Activated naive CD8-positive, alpha-beta T cell treated with anti-CD3 and anti-CD28 coated beads, Interleukin-2, amount 50 U/mL, for 24 hours (primary cell): ENCODE measurements at places on chromosomes 3 and 15.

- DNase-seq, result no peak
Observed at GRCh38 chr3:115164374-115165221, 17.5 kb upstream of the ZBTB20 start.

DNA sequence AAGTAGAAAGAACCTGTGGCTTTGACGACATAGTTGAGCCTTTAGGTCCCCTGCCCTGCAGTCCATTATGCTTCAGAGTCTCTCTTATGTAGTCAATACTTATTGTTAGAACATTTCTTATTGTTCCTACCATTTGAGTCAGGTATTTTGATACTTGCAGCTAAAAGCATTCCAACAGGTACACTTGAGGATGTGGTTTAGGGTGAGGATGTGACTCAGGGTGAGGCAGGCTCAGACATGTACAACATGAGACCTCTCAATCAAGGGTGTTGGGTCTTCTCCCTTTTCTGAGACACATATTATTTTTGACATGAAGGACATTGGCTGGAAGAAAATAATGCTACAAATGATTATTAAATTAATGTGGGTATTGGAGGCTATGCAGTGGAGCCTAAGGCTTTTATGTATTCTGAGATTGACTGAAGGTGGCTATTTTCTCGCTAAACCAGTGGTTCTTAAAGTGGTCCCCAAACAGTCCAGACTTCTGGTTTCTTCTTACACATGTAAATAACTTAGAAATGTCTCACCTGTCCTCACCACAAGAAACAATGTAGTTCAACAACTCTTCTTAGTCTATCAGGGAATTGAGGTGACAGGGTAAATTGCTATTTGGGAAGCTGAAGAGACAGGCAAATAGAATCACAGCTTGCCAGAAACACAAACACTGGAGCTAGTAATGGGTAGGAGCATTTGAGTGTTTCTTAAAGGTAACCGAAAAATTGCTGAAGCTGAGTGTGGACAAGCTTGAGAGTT is 135.5 kb upstream of the ZPLD1 start:
- DNase-seq, result no peak

DNA sequence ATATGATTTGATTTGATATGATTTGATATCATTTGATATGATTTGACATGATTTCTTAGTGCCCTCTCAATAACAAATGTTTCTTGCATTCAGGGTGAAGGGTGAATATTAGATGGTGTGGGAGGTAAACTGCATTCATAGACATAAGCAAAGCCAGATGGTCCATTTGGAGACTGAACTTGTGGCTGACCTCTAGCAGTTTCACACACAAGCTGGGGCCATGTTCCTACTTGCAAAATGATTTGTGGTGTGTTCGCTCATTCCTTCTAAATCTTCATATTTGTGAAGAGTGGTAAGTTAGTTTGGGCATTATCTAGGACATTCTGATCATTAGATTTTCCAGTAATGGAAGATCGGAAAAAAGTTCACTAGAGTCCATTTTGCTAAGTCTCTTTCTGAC is 40.5 kb upstream of the CCR4 start:
- no peak for DNase-seq

DNA sequence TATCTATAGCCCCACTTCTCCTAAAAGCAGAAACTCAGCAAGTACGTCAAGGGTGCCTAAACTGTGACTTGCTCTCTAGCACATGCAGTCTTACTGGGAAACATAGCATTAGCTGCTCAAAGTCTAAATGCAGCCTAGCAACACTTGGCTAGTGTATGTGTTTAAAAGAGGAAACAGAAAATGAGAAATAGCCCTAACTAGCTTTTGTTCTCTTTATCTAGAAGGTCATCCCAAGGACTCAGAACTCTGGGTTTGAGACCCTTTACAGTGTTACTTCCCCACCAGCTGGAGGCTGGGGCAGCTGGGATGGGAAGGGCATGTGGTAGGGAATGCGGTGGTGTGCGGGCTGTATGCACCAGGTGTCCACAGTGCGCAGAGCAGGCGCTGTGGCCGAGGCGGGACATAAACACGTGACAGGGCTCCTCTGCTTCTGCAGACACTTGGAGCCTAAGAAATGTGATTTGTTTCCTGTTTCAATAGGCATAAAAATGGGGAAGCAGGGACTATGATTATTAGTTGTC is 13.3 kb downstream of the ETV5 start:
- DNase-seq, result no peak

GRCh38 chr15:83869341-83869740 is 215.4 kb downstream of the ADAMTSL3 start:
- no peak for DNase-seq

DNA sequence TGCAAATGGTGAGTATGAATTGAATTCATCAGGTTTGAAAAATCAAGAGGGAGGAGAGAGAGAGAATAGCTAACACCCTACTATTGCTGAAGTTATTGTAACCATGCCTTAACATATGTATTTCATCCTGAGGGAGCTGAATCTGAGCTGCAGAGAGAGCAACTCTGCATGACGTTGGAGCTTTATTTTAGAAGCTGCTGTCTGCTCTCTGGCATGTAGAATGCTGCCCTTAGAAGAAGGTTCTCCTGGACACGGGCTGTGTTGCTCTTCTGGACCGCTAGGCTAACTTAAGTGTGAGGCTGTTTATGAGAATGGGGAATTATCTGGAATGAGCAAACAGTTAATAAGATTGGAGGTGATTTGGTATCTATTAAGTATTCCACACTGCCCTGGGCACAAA is 814.6 kb downstream of the AGBL1 start:
- no peak for DNase-seq
